ENCODE measurements at places on chromosomes 5 and 9.

DNA sequence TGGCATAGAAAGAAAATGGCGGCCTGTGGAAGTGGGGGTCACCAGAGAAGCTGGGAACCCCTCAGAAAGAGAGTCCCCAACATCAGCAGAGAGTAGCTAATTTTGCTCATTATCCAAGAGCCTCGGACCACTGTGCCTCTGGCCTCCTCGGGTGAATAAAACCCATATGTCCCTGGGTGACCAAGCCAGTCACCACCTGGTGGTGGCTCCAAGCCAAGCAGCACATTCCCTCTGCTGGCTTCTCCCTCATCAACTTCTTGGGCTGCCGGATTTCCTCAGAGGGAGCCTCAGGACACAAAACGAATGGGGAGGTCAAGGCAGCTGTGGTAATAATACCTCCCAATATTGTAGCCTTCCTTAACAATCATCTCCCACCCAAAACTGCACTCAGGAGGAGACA, 242.5 kb downstream of the NFIB start:
- no peak for DNase-seq

GRCh38 chr9:526904-527591, 312.4 kb downstream of the DOCK8 start:
- peak; percentile 56 for DNase-seq

DNA sequence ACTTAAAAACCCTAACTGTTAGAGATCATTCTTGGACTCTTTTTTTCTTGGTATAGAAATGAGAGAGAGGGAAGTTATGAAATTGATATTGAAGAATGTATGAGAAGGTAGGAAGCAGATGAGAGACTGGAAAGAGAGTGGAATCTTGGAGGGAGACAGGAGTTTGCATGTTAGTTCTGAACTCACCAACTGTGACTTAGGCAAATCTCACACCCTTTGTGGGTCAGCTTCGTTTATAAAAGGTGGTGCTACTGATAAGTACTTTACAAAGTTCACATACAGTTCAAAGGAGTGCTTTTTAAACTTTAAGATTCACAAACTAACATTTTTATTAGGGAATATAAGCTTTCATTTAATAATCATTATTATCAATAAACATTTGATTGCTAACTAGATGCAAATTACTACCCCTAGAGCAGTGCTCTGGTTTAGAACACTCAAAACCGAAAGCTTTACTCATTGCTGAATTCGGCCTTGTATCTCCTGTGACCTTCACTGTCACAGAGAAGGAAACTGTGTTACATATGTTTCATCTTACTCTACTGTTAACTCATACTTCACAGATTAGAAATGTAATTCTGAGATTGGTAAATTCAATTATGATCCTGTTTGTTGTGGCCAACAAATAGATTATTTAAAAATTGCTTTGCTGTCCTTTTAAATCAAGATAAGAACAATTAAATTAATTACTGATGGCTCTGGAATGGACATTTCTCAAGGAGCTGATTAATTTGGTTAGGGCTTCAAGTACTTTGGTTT, 143.2 kb downstream of the RMI1 start:
- no peak for DNase-seq

DNA sequence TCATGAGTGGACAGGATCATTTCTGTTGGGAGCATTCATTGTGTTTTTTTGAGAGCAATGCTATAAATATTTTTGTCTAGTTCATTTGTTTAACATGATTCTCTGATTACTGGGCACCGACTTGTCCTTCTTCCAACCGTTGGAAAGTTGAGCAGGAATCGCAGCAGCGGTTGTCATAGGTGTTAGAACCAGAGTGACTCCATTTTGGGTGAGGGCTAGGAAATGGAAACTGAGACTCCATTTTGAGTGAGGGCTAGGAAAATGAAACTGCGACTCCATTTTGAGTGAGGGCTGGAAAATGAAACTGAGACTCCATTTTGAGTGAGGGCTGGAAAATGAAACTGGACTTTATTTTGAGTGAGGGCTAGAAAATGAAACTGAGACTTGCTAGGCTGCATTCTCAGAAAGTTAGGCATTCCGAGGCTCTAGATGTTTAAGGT, 100.6 kb downstream of the ICE1 start:
- DNase-seq: peak; percentile 62

DNA sequence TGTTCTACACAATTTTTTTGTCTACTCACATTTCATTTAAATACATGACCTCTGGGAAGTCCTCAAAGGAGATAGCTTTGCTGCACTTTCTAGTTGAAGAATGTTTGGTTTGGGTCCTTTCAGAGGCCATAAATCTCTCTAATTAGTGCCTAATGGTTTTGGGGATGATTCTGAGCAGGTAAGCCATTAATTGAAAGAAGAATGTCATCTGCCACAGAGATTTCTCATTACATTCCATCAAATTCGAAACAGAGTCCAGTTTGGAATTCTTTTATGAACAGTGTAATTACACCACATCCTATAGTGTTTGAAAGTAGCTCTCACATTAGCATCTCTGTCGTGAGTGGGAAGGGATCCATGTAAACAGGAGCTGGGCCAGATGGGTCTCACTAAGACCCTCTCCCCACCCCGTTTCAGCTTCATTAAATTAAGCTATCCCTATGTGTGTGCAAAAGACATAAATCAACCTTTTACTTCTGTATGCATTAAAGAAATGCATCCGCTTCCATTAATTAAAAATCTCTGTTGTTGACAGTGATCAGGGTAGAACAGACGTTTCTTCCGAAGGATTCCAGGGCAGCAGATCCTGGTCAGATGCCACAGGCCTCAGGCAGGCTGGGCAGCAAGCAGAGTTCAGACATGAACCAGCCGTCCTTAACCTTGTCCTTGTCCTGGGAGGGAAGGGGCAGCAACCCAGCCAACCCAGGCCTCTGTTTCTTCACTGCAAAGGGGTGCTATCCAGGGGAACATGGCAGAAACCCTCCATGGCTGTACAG, 99.8 kb upstream of the MAP1B start:
- no peak for DNase-seq

DNA sequence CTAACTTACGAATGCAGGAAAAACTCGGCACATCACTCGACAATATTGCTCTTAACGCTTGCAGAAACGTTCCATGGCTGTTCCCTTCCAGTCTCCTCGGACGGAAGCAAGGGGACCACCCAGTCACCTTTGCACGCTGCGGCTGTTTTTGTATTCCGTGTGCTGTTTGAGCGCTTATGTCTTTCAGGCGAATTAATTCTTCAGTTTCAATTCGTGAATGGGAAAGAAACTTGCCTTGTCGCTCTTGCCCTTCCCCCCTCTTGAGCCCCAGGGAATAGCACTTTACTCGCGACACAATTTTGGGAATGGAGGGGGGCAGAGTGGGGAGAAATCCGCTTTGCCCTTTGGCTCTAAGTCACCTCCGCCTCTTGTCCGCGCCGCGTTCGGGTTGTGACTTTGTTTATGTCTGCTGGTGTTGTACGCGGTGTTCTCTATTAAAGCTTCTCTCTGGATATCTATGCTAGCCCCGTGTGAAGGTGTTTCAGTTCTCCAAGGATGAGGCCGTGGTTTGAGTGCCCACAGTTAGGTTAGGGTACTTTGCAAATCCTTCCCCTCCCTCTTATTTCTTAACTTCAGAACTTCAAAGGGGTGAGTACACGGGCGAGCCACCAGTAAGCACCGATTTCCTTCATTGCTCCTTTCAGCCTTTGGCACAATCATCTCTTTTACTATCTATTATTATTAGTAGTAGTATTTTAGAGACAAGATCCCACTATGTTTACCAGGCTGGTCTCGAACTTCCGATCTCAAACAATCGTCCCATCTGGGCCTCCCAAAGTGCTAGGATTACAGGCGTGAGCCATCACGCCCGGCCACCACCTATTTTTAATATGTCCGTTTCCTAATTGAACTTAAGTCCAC, 2.7 kb downstream of the FOXB2 start:
- peak; percentile 35 for DNase-seq

GRCh38 chr9:97579914-97580313, 53.3 kb downstream of the TSTD2 start:
- no peak for DNase-seq

- no peak for DNase-seq
Measured at GRCh38 chr5:158897444-158898160, 202.1 kb downstream of the EBF1 start.

Data from DMS53 (cell line).